Cardiac muscle cell (in vitro differentiated cells and primary cell): ENCODE measurements at places on chromosomes 1 and 21. TPM values are rescaled to one million over a fixed set of nuclear protein-coding genes. Genes with fewer than 3 reads are reported as not detected.

Gene WNT4
- 0.04 TPM in 1 of 2 replicates, not detected in the other for total RNA-seq

Gene LRRC71
- 0.11 and 0.45 TPM in 2 replicates for total RNA-seq

Gene CD1D
- 4.6 and 5.4 TPM in 2 replicates for total RNA-seq

Gene FCRLB
- 2.9 and 3.0 TPM in 2 replicates for total RNA-seq

Gene ACKR1
- total RNA-seq, result 0.18 and 0.63 TPM in 2 replicates

Gene PGLYRP3
- total RNA-seq, result not detected in 2 replicates

Gene S100A14
- 0.51 TPM in 1 of 2 replicates, not detected in the other for total RNA-seq

Gene RORC
- not detected in 2 replicates for total RNA-seq

Gene NRIP1
- total RNA-seq, result 10.1 and 16.8 TPM in 2 replicates

Gene LDLRAD1
- not detected in 2 replicates for total RNA-seq

Gene RGS5
- 245 and 361 TPM in 2 replicates for total RNA-seq

Gene RIMS3
- total RNA-seq, result 33.0 and 39.3 TPM in 2 replicates

Gene EIF3I
- 165 and 227 TPM in 2 replicates for total RNA-seq

Gene GSTM5
- 0.21 TPM in 1 of 2 replicates, not detected in the other for total RNA-seq

Gene ATP6V1G3
- total RNA-seq, result not detected in 2 replicates

- H3K27ac ChIP-seq, result no peak overlapping the region
- no peaks in the 10 kb centered on the region for H3K4me1 ChIP-seq
- no peaks in the 10 kb centered on the region for H3K27me3 ChIP-seq
- H3K4me3 ChIP-seq, result no peak overlapping the region
- no peaks in the 10 kb centered on the region for H3K36me3 ChIP-seq
- DNase-seq, result no peak
These were observed 70.4 kb downstream of the AJAP1 start for GRCh38 chr1:4724695-4725250.

DNA sequence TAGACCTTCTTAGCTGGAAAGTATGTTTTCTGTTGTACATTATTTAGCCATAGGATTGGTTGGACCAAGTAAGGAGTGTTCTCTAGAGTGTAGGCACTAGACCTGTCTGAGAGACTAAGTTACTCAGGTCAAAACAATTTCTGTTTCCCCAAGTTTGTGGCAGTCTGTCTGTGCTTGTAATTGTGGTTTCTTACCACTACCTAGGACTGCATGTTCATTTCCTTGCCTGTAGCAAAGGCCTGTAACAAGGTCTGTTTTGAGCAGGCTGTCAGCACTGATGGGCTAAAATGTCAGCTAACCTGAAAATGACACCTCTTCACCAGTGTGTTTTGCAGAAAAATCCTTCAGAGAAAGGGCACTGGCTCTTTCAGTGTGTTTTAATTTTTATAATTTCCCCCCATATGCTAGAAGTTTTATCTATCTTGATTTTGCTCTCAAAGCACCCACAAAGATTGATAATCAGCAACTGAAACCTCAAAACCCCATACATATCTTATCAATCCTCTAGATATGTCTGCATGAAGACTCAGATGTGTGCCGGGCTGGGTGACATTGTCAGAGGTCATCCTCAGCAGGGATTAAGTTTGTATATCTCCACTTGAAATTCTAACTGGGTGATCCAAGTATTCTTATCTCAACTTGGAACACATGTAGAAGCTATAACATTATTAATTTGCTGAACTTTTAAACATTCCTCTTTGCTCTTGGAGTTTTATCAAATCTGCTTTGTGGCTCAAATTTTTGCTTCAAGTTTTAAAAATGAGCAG is 50.7 kb upstream of the ST6GALNAC3 start:
- peak overlapping the region; percentile 58 for H3K27ac ChIP-seq
- H3K4me1 ChIP-seq, result peaks cover 11% of the 10 kb centered on the region
- no peaks in the 10 kb centered on the region for H3K36me3 ChIP-seq
- no peak overlapping the region for H3K4me3 ChIP-seq
- no peak for DNase-seq

- no peaks in the 10 kb centered on the region for H3K27me3 ChIP-seq
- H3K36me3 ChIP-seq, result peaks cover 20% of the 10 kb centered on the region
- H3K27ac ChIP-seq, result no peak overlapping the region
- no peak overlapping the region for H3K4me3 ChIP-seq
- H3K4me1 ChIP-seq, result no peaks in the 10 kb centered on the region
These were observed 96.5 kb downstream of the USP25 start for GRCh38 chr21:15826147-15826780.

- no peaks in the 10 kb centered on the region for H3K36me3 ChIP-seq
- no peak overlapping the region for H3K27ac ChIP-seq
- H3K4me1 ChIP-seq, result peaks cover 17% of the 10 kb centered on the region
- H3K4me3 ChIP-seq, result no peak overlapping the region
These were observed 9.1 kb upstream of the IER5 start for GRCh38 chr1:181079382-181079781.

- H3K4me1 ChIP-seq, result peaks cover 6% of the 10 kb centered on the region
- no peaks in the 10 kb centered on the region for H3K36me3 ChIP-seq
- DNase-seq, result peak; percentile 60
- no peak overlapping the region for H3K27ac ChIP-seq
These were observed 3.4 kb upstream of the NVL start for GRCh38 chr1:224333309-224333926.

DNA sequence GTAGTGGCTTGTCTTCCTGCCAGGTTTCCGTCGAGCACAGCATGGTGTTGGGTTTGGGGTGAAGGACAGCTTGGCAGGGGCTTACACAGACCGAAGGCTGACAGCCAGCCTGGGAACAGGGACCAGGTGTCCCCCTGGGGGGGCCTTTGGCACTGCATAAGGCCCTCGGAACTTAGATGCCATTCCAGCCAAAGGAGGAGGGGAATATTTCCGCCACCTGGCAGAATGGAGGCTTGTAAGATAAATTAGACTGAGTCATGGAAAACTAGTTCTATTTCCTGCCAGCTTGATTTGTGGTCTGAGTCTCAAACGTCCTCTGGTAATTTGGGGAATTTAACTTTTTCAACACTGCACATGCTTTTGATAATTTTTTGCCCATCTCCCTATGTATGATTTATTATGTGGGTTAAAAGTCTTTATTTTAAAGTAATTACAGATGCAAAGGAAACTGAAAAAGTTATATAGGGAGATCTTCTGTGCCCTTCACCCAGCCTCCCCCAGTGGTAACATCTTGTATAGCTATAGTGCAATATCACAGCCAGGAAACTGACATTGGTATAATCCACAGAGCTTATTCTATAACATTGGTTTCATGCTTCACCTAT is 11.5 kb upstream of the TMEM51 start:
- no peak overlapping the region for H3K4me3 ChIP-seq
- H3K27ac ChIP-seq, result no peak overlapping the region
- no peaks in the 10 kb centered on the region for H3K36me3 ChIP-seq

- H3K4me1 ChIP-seq, result no peaks in the 10 kb centered on the region
- H3K4me3 ChIP-seq, result no peak overlapping the region
- no peaks in the 10 kb centered on the region for H3K27me3 ChIP-seq
- H3K36me3 ChIP-seq, result no peaks in the 10 kb centered on the region
These were observed 789.2 kb upstream of the RGS18 start for GRCh38 chr1:191368891-191369654.

DNA sequence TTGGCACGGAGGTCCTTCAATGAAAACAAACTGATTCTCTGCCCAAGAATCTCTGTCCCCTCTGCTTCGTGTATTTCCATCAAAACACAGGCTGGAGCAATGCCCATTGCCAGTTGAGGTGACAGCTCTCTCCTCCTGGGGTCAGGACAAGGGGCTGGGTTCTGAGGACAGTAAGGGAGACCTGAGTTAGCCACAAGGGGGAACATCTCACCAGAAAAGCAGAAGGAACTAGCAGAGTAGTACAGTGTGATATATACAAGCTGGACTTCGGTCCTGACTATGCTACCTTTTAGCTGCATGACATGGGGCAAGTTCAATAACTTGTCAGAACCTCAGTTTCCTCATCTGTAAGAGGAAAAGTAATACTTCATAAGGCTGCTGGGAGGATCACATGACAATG is 50.3 kb downstream of the SYT2 start:
- peaks cover 30% of the 10 kb centered on the region for H3K27me3 ChIP-seq
- no peak for DNase-seq
- no peaks in the 10 kb centered on the region for H3K36me3 ChIP-seq
- H3K4me3 ChIP-seq, result no peak overlapping the region
- no peaks in the 10 kb centered on the region for H3K4me1 ChIP-seq

DNA sequence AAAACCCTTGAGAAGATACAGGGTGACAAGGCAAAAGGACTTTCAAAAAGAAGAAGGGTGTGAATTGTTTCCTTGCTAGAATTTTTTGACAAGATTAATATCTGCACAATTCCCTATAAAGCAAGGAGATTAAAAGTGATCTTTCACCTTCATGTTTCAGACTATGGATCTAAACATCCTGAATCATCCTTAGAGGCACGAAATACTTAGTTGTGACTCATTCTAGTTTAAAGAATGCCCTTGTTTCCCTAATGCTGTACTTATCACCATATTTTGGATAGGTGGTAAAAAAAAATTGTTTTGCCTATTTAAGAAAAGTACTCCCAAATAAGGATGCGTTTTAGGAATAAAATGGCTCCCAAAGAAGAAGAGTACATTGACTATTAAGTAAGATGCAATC is 415.1 kb downstream of the LRRIQ3 start:
- no peaks in the 10 kb centered on the region for H3K27me3 ChIP-seq
- H3K4me3 ChIP-seq, result no peak overlapping the region
- no peaks in the 10 kb centered on the region for H3K4me1 ChIP-seq
- no peak overlapping the region for H3K27ac ChIP-seq
- H3K36me3 ChIP-seq, result no peaks in the 10 kb centered on the region

DNA sequence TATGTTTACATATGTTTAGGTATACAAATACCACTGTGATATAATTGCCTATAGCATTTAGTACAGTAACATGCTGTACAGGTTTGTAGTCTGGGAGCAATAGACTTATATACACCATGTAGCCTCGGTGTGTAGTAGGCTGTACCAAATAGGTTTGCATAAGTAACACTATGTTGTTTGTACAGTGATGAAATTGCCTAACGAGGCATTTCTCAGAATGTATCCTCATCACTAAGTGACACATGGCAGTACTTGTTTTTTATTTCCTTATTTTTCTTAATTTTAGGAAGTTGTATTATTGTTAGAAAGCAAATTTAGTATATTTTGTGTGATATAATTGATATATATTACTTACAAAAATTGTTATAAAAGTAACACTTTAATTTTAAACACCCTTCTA is 840.9 kb downstream of the LTN1 start:
- H3K4me1 ChIP-seq, result no peaks in the 10 kb centered on the region
- no peak for DNase-seq
- no peak overlapping the region for H3K27ac ChIP-seq

GRCh38 chr1:40316595-40317393 is at the start of gene COL9A2:
COL9A2 (minus strand) TSS chr1:40317286; CDS start chr1:40317197, 89 bp downstream.
- H3K36me3 ChIP-seq, result no peaks in the 10 kb centered on the region
- peak; percentile 48 for DNase-seq
- peak within 1 kb of the TSS; percentile 28 for H3K4me3 ChIP-seq

- H3K36me3 ChIP-seq, result no peaks in the 10 kb centered on the region
- H3K27me3 ChIP-seq, result no peaks in the 10 kb centered on the region
- no peak for DNase-seq
These were observed 86.1 kb upstream of the CD53 start for GRCh38 chr1:110786802-110787327.

DNA sequence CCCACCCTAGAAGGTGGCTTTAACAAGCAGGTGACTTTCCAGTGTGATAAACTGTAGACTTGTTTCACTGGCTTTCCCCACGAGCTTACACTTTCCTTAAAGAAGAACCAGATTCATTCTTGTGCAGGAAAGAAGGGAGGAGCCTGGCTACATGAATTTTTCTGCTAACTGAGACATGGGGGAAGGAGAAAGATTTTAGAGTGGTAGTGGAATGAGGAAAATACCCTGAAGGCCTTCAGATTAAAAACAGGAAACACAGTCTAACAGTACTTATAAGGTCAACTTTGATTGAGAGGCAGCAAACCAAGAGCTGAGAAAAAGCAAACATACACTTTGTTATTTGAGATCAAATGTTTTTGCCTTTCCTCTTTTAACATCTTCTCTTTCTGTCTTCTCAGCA is 640.9 kb upstream of the PLXNA2 start:
- no peak overlapping the region for H3K27ac ChIP-seq
- H3K4me3 ChIP-seq, result no peak overlapping the region
- no peaks in the 10 kb centered on the region for H3K27me3 ChIP-seq
- DNase-seq, result no peak
- H3K4me1 ChIP-seq, result no peaks in the 10 kb centered on the region

GRCh38 chr1:94713472-94714141 is 106.5 kb upstream of the SLC44A3 start:
- H3K27me3 ChIP-seq, result no peaks in the 10 kb centered on the region
- no peaks in the 10 kb centered on the region for H3K36me3 ChIP-seq
- DNase-seq, result peak; percentile 36
- no peak overlapping the region for H3K4me3 ChIP-seq
- peaks cover 3% of the 10 kb centered on the region for H3K4me1 ChIP-seq

DNA sequence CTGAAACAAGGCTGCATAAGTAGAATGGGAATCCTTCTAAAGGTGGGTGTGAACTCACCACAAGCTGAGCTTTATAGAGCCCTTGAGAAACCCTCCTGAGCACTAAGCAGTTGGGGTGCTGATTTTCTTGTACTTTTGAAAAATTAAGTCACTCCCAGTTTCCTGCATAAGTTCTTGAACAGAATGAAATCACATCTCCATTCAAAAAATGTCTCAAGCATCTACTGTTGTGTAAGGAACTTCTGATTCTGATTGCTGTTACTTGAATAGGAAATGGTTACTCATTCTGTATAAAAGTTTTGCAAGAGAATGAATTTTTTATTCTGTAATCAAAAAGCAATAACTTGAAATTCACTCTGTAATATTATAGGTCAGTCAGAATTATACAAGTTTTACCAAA is 50.8 kb upstream of the WNT2B start:
- H3K27me3 ChIP-seq, result no peaks in the 10 kb centered on the region
- no peak overlapping the region for H3K27ac ChIP-seq
- DNase-seq, result no peak
- H3K4me3 ChIP-seq, result no peak overlapping the region
- peaks cover 4% of the 10 kb centered on the region for H3K4me1 ChIP-seq

- DNase-seq, result no peak
- peak overlapping the region; percentile 95 for H3K27ac ChIP-seq
- peak overlapping the region; percentile 41 for H3K4me3 ChIP-seq
- H3K4me1 ChIP-seq, result peaks cover 5% of the 10 kb centered on the region
These were observed 1.1 kb downstream of the WARS2 start for GRCh38 chr1:119139403-119139802.

DNA sequence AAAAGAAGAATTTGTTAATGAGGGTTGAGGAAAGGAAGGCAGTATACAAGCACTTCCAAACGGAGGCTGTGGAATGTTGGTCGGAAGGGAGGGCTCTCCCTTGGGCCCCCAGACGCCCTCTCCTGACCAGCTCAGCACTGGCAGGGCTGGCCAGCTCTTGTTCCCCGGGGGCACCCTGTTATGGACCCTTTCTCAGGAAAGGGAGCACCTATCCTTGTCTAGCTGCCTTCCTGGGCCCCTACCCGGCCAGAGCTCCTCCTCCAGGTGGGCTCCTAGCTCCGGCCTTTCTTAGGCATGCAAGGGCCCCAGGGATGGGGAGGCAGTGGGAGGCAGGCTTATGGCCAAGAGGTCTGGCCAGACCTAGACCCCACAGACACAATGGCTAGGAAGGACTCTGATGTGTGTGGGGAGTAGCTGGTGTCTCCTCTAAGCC is 926 bp downstream of the BLACAT1 start:
- no peak for DNase-seq
- no peak overlapping the region for H3K27ac ChIP-seq
- H3K4me1 ChIP-seq, result peaks cover 27% of the 10 kb centered on the region
- no peaks in the 10 kb centered on the region for H3K36me3 ChIP-seq
- H3K4me3 ChIP-seq, result no peak overlapping the region
